Left cardiac atrium (tissue), 4 donors: ENCODE measurements at places on chromosomes 7 and 10. TPM values are rescaled to one million over a fixed set of nuclear protein-coding genes. Genes with fewer than 3 reads are reported as not detected.

The GPR15LG gene
- not detected for total RNA-seq

DNA sequence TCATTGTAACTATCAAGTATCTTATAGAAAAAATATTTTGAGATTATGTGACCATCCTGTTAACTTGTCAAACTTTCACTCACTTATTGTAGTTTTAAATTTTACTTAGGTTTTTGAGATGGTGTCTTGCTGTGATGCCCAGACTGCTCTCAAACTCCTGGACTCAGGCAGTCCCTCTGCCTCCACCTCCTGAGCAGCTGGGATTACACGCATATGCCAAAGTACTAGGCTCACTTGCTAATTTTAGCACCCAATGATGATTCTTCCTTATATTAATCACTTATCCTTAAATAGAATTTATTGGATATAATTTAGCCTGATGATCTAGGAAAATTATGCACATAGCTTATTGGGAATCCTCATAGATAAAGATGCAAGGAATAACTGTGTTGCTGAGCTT is 104.9 kb downstream of the BTRC start:
- DNase-seq: no peak

- no peak for DNase-seq
Observed at GRCh38 chr7:108051454-108051853, 48.5 kb upstream of the LAMB1 start.

DNA sequence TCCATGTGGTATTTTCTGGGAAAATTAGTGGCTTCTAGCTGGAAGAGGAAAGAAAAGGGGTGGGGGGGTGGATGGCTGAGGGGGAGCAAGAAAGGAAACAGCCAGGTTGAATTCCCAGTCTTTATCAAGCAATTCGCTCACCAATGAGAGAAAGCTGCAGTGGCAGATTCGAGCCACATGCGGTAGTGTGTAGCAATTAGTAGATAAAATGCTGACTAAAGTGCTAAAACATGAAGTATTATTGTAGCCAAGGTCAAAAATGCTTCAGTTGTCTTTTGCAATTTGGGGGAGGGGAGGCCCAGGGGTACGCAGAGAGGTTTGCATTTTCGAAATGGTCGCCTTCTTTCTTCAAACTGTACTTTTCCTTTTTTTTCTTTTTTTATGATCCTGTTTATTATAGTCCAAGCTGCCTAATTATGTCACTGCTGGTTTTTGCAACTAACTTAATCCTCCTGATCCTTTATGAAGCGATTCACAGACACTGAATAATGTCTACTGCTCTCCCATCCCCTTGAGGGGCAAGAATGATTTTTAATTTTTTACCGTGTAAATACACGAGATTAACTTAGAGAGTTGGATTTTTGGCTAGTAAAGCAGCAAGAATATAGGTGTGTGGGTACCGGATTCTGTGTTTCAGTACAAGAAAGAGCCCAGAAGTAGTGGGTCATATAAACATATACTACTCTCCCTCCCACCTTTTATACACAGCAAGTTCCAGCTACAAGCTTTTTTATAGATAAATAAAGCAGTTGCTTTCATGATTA is 3.6 kb upstream of the ARID5B start:
- peak; percentile 54 for DNase-seq
